Gastroesophageal sphincter (tissue), 4 donors: ENCODE measurements at places on chromosomes 7 and 10. TPM values are rescaled to one million over a fixed set of nuclear protein-coding genes. Genes with fewer than 3 reads are reported as not detected.

- peak overlapping the region; percentile 90 for H3K27ac ChIP-seq
- H3K36me3 ChIP-seq: no peaks in the 10 kb centered on the region
- H3K27me3 ChIP-seq: no peaks in the 10 kb centered on the region
- H3K4me1 ChIP-seq: no peaks in the 10 kb centered on the region
- no peak for ATAC-seq
- H3K4me3 ChIP-seq: no peak overlapping the region
Observed at GRCh38 chr10:69445041-69445440, 6.2 kb upstream of the TSPAN15 start.

The DNAJC12 gene
- total RNA-seq: 2.5 TPM

The NAT16 gene
- total RNA-seq: not detected

The MAGI2 gene
- total RNA-seq: 24.9 TPM

- H3K36me3 ChIP-seq: no peaks in the 10 kb centered on the region
- H3K27ac ChIP-seq: peak overlapping the region; percentile 96
Observed at GRCh38 chr7:140696024-140696679, 356 bp upstream of the NDUFB2 start.

The FHIP2A gene
- total RNA-seq: 34.5 TPM

DNA sequence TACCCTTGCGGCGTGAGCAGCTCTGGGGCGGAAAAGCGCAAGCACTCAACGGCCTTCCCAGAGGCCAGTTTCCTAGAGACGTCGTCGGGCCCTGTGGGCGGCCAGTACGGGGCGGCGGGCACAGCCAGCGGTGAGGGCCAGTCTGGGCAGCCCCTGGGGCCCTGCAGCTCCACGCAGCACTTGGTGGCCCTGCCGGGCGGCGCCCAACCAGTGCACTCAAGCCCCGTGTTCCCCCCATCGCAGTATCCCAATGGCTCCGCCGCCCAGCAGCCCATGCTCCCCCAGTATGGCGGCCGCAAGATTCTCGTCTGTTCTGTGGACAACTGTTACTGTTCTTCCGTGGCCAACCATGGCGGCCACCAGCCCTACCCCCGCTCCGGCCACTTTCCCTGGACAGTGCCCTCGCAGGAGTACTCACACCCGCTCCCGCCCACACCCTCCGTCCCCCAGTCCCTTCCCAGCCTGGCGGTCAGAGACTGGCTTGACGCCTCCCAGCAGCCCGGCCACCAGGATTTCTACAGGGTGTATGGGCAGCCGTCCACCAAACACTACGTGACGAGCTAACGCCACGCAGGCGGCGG is 12.6 kb downstream of the TRIM8 start:
- H3K27ac ChIP-seq: no peak overlapping the region
- H3K4me1 ChIP-seq: no peaks in the 10 kb centered on the region
- H3K4me3 ChIP-seq: no peak overlapping the region
- H3K36me3 ChIP-seq: peaks cover 70% of the 10 kb centered on the region

DNA sequence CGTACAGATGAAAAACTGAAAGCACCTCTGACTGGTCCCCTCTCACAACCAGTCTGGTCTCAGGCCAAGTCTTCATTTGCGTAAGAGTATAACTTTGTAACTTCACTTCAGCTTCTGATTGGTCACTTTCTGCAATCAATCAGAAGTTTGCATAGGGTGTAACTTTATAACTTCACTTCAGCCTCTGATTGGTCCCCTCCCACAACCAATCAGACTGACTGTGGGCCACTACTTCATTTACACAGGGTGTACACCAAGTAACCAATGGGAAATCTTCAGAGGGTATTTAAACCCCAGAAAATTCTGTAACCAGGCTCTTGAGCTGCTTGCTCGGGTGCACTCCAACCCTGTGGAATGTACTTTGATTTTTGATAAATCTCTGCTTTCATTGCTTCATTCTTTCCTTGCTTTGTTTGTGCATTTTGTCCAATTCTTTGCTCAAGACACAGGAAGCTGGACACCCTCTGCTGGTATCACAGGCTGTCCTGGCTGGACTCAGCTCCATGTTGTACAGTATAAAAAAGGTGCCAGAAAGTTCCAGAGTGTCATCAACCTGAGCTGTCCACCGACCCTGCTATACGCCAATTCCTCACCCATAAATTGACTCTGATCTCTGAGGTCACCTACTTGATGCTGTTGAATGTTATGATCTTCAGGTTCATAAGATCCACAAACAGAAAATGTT is 74.5 kb downstream of the COBL start:
- H3K4me1 ChIP-seq: no peaks in the 10 kb centered on the region
- ATAC-seq: no peak
- H3K27ac ChIP-seq: no peak overlapping the region
- no peaks in the 10 kb centered on the region for H3K36me3 ChIP-seq
- no peaks in the 10 kb centered on the region for H3K27me3 ChIP-seq
- H3K4me3 ChIP-seq: no peak overlapping the region

- H3K4me3 ChIP-seq: no peak overlapping the region
- no peaks in the 10 kb centered on the region for H3K4me1 ChIP-seq
- no peaks in the 10 kb centered on the region for H3K36me3 ChIP-seq
- H3K27me3 ChIP-seq: no peaks in the 10 kb centered on the region
- no peak overlapping the region for H3K27ac ChIP-seq
Observed at GRCh38 chr7:88599528-88599927, 160.0 kb upstream of the ZNF804B start.

GRCh38 chr10:34337917-34338316 is 477.2 kb downstream of the PARD3 start:
- H3K27ac ChIP-seq: no peak overlapping the region
- peaks cover 13% of the 10 kb centered on the region for H3K36me3 ChIP-seq
- ATAC-seq: no peak
- H3K27me3 ChIP-seq: no peaks in the 10 kb centered on the region

DNA sequence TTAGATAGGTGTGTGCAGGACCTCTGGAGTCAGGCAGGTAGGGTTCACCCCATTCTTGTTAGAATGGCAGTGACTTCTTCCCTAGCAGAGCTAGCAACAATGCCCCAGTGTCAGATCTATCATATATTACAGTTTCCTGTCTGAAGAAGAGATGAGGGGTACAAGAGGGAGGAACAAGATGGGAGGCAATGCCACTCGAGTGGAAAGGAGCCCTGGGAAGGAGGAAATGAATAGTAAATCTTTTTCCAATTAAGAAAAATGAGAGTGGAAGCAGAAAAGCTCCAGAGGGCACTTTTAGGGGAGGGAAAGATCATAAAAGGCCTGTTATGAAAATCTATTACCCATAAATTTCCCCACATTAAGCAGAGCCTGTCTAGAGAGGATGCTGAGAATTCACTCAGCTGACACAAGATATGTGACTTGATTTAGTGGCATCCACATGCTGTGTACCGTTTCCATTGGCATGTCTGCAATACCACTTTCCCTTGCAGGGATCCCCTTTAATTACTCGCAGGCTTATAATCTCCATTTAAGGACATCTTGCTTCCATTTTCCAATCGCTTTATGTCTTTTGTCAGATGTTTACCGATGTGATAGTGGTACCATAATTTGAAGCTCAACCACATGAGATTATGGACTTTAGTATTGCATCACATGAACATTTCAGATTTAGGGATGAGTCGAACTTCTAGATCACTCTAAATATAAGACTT is 70.0 kb upstream of the AGBL3 start:
- H3K4me1 ChIP-seq: peaks cover 80% of the 10 kb centered on the region
- no peaks in the 10 kb centered on the region for H3K36me3 ChIP-seq
- ATAC-seq: no peak
- no peak overlapping the region for H3K4me3 ChIP-seq
- H3K27ac ChIP-seq: peak overlapping the region; percentile 50
- no peaks in the 10 kb centered on the region for H3K27me3 ChIP-seq

- no peak overlapping the region for H3K4me3 ChIP-seq
- no peaks in the 10 kb centered on the region for H3K36me3 ChIP-seq
- H3K27me3 ChIP-seq: no peaks in the 10 kb centered on the region
- no peaks in the 10 kb centered on the region for H3K4me1 ChIP-seq
- no peak for ATAC-seq
Observed at GRCh38 chr10:34413214-34413613, 401.9 kb downstream of the PARD3 start.
